ENCODE measurements at places on chromosomes 5 and 9.
A peak's percentile ranks its signal among the peaks of the same experiment; 100 is the strongest.

DNA sequence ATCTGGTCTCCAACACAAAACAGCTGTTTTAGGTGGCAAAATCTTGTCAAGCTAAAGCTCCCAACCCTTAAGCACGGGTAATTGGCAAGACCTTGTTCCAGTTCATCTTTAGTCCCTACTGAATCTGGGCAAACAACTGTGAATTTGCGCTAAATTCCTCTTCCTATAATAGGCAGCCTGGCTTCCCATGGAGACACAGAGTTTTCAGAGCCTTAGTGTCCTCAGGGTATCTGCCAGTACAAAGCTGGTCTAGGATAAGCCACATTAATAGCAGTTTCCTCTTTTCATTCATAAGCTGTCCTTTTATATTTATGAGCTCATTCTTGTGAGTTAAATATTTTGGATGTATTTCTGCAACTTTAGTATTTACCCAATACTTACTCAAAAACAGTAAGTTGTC is 59.5 kb downstream of the FGF10 start:
- DNase-seq = no peak

GRCh38 chr5:139178935-139179334 is 19.2 kb downstream of the SIL1 start:
- DNase-seq = no peak

DNA sequence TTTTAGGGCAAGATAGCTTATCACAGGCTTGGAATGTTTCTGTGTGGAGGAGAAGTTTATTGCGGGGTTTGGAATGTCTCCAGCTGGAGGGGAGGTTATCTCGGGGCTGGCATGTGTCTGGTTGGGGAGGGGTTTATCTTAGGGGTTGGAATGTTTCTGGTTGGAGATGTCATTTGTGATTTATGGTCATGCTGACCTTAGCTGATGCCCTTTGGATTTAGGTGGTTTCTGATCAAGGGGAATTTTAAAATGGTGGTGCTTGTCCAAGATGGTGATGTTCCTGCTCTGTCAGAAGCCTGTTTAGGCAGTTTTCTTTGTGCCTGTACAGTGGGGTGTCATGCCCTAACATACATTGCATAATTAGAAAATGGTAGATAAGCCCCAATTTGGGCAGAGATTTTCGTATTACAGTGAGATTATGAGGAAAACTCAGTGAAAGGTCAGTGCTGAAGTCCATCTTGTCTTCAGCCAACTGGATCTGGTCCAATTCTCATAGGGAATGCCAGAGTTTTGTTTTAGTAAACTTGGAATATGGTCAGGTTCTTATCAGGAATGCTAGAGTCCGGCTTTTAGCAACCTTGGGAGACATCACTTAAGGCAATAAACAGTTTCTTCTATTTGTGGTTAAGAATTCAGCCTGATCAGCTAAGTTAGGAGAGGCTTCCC is 14.3 kb downstream of the CDK20 start:
- DNase-seq = no peak

DNA sequence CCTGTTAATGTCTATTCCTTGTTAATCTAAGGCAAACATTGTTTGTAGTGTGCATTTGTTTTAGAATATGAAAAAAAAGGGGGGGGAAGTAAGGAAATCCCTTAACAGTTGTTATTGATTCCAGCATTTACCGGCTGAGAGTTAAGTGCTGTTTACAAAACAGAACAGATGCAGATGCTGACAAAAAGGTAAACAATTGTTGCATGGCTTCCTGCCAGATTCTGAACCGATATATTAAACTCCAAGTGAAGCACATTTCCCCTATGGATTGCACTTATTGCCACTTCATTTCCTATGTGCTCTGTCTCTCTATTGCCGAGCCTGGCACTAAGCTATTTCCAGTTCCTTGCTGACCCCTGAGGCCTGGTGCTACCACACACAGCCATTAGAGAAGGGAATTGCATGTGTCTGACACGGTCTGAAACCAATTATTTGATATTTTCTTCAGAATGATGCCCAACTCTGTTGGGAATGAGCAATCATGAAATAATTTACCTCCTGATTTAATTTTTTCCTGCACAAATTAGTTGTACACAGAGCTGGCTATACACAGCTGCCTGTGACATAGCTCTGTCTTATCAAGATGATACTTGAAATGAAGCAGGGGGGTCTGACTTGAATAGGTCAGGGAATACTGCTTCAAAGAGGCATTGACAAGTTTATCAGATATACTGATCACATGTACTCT is 109.8 kb downstream of the KIAA0825 start:
- DNase-seq = no peak

GRCh38 chr9:15420796-15421195 is 1.9 kb upstream of the SNAPC3 start:
- no peak for DNase-seq

- DNase-seq = no peak
Measured at GRCh38 chr5:676699-677076, 16.5 kb downstream of the TPPP start.

- DNase-seq = no peak
Measured at GRCh38 chr9:121892706-121893105, 200.4 kb downstream of the TTLL11 start.

GRCh38 chr9:123590499-123590898 is 234.5 kb downstream of the CRB2 start:
- no peak for DNase-seq

DNA sequence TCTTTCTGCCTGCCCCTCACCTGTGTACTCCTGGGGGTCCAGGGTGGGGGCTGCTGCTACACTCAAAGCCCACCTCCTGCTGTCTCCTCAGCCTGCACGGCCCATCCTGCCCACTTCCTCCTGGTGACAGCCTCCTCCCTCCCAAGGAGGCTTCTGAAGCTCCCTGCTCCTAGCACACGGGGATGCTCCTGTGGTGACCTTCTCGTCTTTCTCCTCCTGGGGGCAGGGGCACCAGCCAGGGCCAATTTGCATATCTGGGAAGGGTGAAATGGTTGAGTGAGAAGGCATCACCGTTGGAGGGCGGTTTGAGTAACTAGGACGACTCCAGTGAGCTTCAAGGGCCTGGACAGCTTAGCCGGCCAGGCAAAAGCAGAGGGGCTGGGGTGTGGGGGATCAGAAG is 51.9 kb upstream of the COL5A1 start:
- DNase-seq = no peak

GRCh38 chr9:12774861-12775678 is at the start of gene LURAP1L:
Gene LURAP1L, plus strand, starts transcription at chr9:12775020. Its CDS starts 696 bp downstream, at chr9:12775716.
- DNase-seq = peak; percentile 53

GRCh38 chr9:78097541-78097940 is 65.9 kb upstream of the GNAQ start:
- no peak for DNase-seq

DNA sequence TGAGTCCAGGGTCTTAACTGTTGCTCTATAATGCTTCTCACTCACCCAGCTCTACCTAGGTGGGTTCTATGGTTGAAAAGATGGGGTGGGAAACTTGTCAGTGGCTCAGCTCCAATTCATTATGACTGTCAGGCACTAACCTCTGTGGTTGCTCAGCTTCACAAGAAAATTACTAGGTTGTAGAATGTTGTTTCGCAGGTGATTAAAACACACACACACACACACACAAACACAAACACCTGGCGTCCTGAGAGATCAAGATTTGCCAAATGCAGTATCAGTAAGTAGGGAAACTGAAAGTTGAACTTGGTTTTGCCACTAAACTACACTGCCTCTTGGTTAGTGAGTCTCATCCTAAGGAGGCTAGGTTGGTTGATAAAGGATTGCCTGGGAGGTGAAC is 2.8 kb downstream of the MCCC2 start:
- DNase-seq = no peak

DNA sequence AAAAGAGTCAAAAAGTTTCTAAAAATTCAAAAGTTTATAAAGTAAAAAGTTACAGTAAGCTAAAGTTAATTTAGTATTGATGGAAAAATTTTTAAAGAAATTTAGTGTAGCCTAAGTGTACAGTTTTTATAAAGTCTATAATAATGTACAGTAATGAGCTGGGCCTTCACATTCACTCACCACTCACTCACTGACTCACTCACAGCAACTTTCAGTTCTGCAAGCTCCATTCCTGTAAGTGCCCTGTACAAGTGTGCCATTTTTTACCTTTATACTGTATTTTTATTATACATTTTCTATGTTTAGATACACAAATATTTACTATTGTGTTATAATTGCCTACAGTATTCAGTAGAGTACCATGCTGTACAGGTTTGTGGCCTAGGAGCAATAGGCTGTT is 239.5 kb upstream of the MAP3K1 start:
- no peak for DNase-seq

GRCh38 chr9:17185481-17186029 is 50.7 kb downstream of the CNTLN start:
- no peak for DNase-seq

GRCh38 chr5:82992646-82993045 is 84.5 kb downstream of the TMEM167A start:
- no peak for DNase-seq

- no peak for DNase-seq
Measured at GRCh38 chr9:128895556-128895955, 13.6 kb downstream of the LRRC8A start.

GRCh38 chr5:16082053-16082452 is 97.5 kb downstream of the MARCHF11 start:
- no peak for DNase-seq

- no peak for DNase-seq
Measured at GRCh38 chr5:141986072-141986471, 17.2 kb downstream of the RNF14 start.

GRCh38 chr5:53110156-53110555 is 599 bp upstream of the MOCS2 start:
- no peak for DNase-seq

GRCh38 chr9:71685988-71686387 is 82.3 kb downstream of the CEMIP2 start:
- DNase-seq = no peak

DNA sequence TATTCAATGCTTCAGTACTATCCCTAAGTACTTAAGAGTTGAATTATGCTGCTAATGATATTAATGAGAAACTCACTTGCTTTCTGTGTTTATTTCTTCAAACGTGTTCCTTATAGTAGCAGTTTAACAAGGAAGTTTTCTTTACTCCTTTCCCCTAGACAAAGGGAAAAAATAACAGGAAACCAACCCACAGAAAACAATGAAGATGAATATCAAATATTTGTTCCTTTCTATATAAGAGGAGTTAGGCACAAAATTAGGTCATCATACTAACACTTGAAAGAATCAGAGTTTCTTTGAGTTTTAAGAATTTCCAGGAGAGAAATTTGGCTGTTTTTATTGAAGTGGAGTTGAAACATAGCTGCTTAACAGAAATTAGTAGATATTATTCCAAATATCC is 15.4 kb upstream of the OCLN start:
- DNase-seq = no peak

GRCh38 chr9:89497978-89498851 is at the start of gene SEMA4D:
Gene SEMA4D, minus strand, starts transcription at chr9:89498113. Its CDS starts 92,657 bp downstream, at chr9:89405456.
- no peak for DNase-seq

DNA sequence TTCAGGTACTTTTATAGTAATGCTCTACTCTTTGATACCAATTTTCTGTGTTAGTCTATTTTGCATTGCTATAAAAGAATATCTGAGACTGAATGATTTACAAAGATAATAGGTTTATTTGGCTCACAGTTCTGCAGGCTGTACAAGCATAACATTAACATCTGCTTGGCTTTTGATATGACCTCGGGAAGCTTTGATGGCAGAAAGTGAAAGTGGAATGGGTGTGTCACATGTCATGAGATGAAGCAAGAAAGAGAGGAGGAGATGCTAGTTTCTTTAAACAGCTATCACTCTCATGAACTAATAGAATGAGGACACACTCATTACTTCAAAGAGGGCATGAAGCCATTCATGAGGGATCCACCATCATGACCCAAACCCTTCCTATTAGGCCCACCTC is 270.9 kb upstream of the IL12B start:
- DNase-seq = no peak

DNA sequence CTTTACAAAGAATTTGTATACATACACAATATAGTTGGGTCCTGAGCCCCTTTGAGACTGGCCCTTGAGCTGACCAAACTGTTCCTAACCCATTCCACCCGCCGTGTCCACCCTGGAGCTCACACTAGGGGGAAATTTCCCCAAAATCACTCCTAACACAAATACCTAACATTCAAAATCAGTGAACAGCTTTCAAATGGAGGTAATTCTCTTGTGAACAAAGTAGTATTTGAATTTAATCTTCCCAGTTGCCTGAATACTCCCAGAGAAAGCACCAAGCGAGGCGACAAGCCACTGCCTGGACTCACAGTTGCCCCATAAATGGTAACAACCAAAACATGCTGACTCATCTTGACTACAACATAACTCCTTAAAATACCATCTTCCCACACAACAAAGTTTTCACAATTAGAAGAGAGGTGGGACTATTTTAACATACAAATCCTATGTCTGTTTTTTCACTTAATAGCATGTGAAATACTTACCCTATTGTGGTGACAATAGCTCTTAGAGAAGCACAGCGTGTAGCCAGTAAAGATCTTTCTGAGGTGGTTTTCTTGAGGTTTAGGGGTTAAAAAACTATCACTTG is 31.7 kb upstream of the SCAMP1 start:
- no peak for DNase-seq

GRCh38 chr9:135567311-135567710 is 5.8 kb downstream of the PAEP start:
- DNase-seq = no peak
